Right hindlimb (tissue), 1 donor: ENCODE measurements at places on chromosomes 3 and 15.

DNA sequence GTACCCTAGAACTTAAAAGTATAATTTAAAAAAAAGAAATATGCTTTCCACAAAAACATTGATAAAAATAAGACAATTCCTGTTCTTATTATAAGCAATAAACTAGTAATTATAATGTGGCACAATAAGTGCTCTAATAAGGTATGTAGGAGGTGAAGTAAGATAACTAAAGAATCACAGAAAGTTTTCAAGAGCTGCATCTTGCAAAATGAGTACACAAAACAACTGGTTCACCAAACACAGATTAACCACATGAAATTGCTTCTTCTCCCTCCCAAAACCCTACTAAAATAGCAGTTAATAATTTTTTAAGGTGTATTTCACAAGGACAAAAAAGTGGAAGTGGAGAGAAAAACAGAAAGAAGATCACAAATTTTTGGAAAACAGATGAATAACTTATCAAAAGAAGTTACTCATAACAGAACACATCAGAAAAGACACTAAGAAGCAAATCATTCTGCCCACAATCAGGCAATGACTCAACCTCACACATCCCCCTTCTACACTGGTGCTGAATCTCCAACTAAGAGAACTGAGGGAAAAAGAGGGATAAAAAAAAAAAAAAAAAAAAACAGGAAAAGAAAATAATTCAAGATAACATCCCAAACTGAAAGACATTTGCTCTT lies 64.2 kb downstream of the TBC1D5 start:
- no peak for DNase-seq

DNA sequence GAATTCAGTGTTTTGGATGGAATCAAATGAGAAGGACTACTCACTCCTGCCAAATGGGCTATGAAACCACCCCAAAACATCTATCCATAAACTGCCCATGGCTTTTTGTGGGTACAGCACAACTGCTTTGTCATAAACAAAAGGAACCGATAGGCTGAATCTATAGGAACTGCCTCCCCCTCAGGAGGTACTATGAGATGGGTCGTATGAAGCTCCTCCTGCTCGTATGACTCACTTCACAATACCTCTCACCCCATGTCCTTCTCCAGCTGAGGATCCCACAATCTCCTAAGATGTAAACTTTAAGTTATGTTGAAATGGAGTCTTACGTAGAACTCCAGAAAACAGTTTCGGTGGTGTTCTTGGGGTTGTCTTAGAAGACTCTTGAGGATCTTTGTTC lies 129.9 kb upstream of the SAMMSON start:
- no peak for DNase-seq

DNA sequence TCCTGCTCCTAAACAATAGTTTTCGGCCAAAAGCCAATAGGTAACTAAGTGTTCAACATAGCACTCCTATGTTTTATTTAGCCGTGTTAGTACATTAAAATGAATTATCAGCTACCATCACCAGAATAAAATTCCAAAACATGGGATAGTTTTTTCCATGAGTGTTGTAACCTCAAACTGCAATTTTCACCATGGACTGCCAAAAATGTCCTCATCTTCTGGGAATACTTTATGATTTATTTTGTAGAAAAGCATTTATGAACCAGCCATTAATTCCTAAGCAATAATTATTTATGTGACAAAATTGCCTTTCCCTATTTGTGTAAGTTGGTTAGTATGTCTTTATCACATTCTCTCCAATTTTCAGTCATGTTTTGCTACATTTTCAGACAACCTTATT lies 438.1 kb downstream of the NAALADL2 start:
- DNase-seq, result no peak

DNA sequence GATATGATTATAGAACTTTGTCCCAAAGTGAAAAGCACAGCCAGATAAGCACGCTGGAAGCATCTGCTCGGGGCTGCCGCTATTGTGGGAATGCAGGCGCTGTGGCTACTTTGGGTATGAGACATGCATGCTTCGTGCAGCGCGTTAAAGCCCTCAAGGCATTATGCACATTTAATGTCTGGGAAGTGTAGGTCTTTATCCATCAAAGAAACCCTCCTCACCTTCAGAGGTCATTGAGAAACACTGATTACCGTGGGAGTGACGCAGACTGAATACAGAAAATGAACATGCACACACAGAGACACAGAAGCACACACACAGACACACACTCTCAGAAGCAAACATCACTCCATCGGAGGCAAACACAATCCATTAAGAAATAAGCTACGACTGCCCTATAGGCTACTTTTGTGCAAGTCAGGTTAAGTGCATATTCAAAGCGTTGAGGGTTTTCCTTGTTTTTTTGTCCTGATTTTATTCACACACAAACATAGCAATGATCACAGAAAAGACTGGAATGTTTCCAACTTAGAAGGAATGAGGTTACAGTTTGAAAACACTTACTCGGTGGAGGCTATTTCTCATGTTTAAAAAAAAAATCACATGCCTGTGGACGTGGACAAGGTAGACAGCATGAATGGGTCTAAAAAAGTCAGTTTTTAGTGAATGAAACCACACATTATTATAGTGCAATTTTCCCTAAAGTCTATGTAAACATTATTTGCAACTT lies 68.5 kb downstream of the PLCH1 start:
- DNase-seq, result peak; percentile 42

DNA sequence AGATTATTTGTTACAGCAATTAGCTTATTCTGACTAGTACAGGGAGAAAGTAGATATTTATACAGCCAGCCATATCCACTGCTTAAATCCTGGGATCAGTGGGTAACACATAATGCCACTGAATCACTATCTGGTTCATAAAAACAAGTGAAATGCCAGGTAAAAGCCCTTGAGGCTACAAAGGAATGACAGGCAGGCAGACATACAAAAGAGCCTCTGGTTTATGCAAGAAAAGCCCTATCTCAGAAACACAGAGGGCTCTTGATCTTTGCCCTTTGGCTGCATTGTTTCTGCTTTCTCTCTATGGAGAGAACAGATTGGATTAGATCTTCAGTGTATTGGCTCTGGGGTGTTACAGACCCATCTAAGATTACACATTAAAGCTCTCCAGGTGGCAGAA lies 115.4 kb upstream of the GADL1 start:
- DNase-seq, result no peak

DNA sequence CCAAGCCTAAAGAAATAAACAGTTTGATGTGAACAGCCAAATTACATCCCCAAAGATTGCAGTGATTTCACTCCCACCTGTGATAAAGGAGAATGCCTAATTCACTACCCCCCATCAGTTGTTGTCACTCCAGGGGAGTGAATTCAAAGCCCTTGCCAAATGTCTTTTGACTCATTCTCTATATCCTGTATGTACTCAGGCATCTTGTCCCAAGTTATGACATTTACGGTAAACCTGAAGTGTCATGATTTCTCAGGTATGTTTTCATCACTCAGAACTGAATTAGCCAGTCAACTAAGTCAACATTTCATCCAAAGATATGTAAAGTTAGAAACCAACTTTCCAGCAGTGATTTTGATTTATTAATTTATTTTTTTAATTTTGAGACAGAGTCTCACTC lies 22.0 kb upstream of the HERC1 start:
- no peak for DNase-seq

DNA sequence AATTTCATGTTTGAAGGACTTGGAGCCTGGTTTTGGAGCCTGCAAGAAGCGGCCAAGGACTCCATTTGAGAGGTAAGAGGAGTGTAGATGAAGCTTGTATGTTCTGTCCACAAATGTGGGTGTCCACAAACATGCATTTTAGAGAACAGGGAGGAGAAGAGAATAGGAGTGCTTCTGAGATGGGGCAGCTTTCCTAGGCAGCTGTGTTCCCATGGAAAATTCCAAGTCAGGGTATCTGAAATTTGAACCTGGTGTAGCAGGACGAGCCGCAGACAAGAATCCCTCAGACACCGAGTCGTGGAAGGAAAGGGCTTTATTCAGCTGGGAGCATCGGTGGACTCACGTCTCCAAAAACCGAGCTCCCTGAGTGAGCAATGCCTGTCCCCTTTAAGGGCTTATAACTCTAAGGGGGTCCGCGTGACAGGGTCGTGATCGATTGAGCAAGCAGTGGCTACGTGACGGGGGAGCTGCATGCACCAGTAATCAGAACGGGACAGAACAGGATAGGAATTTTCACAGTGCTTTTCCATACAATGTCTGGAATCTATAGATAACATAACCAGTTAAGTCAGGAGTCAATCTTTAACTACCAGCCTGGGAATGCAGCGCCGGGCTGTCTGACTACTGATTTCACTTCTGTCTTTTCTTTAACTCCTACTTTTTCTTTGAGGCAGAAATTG lies 71.4 kb upstream of the WDR72 start:
- DNase-seq, result no peak

DNA sequence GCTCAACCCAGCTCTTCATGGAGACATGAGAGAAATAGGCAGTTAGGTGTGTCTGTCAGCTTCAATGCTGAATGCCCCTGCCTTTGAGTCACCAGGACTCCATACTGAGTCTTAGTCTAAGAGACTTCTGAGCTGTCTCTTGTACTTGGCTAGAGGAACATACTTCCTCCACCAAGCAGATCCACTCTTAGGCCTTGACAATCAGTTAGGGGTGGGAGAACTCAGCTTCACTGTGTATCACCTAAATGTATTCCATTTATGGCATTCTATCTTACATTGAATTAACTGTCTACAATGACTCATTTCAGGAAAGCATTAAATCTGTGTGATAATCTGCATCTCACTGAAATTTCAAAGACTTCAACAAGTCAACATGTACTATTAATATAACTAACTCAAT lies 66.0 kb downstream of the STAC start:
- no peak for DNase-seq

DNA sequence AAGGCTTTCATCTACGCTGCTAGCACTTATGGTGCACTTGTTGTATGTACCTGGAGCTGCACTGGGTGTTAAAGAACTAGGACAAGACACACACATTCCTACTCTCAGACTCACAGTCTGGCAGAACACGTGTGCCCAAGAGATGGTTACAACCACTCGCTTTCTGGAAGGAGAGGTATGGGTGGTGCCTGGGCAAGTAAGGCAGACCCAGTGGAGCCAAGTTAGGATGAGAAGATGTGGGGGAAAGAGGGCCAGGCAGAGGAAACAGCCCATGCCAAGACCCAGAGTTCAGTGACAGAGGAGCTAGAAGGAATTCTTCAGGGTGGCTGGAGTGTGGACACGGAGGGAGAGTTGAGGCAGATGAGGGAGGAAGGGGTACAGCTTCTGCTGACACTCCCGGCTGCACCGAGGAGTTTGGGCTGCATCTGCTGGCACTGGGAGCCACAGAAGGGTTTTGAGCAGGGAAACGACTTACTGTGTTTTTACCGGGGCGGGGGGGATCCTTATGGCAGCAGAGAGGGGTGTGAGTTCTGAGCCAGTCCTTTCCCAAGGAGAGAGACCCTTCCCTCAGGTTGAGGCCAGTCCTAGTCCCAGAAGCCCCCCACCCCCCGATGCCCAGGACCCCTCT lies 59.0 kb downstream of the GRIP2 start:
- DNase-seq, result no peak

DNA sequence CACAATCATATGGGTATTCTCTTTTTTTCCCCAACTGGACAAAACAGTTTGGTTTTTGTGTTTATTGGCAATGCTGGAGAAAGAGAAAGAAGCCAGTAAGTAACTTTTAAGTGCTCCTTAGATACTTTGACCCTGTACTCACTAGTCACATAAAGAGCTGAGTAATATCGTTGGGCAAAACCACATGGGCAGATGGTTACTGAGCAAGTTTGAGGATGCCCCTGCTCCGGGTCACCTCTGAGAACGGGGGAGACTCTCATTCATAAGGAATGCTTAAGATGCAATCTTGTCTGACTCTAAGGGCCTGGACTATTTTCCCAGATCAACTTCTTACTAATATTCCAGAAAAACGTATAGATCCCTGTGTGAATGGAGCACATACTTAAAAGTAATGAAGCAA lies 106.4 kb upstream of the SLC2A2 start:
- DNase-seq, result no peak

DNA sequence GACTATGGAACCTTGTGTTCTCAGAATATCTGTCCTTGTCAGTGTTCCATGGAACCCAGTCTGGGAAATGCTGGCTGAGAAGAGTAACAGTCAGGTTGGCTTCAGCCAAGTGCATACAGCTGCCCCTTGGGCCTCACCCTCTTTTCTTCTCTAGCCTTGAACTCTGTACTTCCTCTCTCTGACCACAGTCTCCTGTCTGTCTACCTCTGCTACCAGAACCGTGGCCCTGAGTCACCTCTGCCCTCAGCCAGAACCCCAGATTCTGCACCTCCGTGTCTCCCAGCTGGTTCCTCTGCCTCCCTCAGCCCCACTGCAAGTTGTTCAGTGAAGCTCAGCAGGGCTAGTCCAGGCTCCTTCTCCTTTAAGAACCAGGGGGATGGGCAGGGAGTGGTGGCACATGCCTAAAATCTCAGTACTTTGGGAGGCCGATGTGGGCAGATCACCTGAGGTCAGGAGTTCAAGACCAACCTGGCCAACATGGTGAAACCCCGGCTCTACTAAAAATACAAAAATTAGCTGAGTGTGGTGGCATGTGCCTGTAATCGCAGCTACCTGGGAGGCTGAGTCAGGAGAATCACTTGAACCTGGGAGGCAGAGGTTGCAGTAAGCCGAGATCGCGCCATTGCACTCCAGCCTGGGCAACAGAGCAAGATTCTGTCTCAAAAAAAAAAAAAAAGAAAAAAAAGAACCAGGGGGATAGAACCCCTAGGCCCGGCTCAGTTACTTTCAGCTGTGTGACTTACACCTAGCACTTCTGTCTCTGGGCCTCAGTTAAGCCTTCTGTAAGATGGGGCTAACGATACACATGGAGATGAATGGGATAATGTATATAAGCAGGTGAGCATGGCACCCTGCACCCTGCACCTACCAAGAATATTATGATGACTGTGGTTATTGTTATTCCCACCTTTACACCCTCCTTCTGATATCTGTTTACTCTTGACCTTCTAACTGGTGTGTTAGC lies 24.3 kb upstream of the TATDN2 start:
- no peak for DNase-seq

DNA sequence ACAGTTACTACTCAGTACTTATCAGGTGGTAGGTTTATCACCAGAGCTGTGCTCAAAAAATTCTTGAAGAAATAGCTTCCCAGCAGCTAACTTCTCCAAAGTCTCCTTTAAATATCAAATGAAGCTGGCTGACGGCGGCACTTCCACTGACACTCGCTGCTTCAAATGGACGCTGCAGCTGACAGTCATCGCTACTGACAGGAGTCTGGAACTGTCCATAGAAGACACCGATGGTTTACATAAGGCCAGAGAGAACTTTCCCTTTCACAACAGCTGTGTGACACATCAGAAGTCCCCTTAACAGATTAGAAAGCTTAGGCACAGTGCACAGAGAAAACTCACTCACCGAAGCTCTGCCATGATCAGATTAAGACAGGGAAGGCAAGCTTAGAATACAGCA lies 270.2 kb downstream of the SHOX2 start:
- no peak for DNase-seq

GRCh38 chr15:55630858-55631257 lies 42.7 kb upstream of the PYGO1 start:
- no peak for DNase-seq

DNA sequence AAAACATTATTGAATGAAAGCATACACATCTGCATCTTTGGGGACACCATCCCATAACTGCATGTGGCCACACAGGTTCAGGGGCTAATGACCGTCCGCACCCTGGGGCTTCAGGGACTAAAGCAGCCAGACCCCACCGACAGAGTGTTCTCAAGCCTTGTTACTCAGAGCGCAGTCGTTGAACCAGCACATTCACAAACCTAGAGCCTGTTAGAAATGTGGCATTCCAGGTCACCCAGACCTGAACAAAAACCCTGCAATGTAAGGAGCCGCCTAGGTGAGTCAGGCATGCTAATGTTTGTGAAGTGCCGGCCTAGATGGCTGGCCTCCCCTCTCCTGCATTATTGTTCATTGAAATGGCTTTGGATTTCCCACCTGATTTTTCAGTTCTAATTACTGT lies 52.3 kb upstream of the HACD2 start:
- no peak for DNase-seq

- DNase-seq, result peak; percentile 63
Measured at GRCh38 chr15:70033529-70034140, 64.1 kb downstream of the TLE3 start.
